ENCODE measurements at places on chromosomes 12 and 14.

DNA sequence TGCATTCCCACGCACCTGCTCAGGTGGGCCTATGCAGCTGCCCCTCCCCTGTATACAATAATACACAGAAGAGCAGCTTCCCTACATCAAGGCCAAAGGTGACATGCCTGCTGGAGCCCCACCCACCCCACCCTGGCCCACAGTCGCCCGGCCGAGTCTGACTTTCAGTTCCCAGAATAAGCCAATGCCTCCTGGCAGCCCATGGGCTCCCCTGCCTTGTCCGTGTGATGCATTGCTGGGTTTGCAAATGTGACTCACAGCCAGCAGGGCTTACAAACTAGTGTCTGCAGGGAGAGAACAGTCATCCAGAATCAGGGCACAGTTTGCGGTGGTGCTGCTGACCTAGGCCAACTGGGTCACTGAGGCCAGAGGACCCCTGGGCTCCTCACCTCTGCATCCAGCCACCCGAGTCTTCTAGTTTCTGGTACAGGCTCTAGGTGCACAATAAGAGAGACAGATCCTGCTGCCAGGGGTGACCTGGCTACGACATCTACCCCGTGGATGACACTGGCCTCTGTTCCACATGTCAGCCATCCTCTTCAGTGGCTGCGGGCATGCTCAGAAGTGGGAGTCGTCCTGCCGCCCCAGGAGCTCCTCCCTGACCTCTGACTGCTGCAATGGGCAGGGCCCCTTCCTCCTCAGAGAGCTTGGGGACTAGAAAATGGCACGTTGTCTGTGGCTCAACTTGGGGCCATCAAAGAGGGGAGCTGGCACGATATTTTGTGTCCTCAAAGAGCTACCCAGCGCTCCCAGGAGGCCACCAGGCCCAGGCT lies 84.5 kb downstream of the CHGA start:
- DNase-seq = no peak

- no peak for DNase-seq
Measured at GRCh38 chr14:70237710-70238109, 49.0 kb upstream of the SLC8A3 start.

DNA sequence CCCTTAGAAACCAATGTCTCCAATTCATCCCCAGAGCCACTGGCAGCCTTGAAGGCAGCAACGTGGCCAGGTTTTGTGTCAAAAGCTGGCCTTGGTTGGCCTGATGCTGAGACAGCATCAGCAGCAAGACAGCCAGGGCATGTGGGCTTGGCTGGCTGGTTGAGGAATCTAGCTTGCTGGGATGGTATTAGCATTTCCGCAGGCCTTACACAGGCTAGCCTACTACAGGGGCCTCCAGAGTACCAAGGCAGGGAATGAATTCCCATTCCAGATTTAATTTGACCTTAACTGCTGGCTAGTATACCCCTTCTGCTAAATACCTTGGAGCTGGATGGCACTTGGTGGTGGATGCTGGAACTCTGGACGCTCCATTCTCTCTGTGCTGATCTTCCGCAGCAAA lies 15.8 kb downstream of the NGDN start:
- DNase-seq = no peak

DNA sequence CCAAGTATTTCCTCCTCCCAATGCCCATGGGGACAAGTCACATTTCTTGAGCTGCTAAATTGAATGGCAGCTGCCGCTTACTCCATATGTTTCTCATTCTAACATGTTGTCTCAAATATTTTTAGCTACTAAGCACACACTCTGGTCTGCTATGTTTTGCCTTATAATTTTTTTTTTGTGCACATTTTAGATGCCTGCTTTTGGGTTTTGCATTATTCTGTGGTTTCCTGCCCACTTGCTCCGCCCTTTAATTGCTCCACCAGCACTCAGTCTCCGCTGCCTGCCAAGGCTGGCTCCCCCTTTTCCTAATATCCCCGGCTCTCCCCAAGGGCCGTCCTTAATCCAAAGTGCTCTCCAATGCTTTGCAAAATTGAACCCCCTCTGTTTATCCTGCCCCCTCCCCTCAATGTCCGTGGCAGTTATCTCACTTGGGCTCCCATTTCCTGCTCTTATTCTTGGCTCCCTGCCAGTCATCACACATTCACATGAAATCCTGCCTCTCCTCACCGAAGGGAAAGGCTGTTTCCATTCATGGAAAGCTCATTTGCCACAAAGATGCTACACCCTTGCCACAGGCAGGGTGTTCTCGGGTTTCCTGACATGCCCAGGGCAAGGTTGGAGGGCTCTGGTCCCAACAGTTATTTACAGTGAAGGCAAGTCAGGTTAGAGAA lies 79.4 kb downstream of the C12orf75 start:
- no peak for DNase-seq

- DNase-seq = no peak
Measured at GRCh38 chr14:81222691-81223090, 1.9 kb upstream of the GTF2A1 start.

- no peak for DNase-seq
Measured at GRCh38 chr12:69783365-69783764, 41.7 kb upstream of the MYRFL start.

Data from hypothalamus (tissue), 51 donors.